Stimulated activated CD4-positive, alpha-beta T cell treated with anti-CD3 and anti-CD28 coated beads, Interleukin-1b, Interleukin-23, amount 100 ng/mL, for 48 hours (primary cell): ENCODE measurements at places on chromosomes 12 and 14.
A peak's percentile ranks its signal among the peaks of the same experiment; 100 is the strongest.

- DNase-seq = no peak
Observed at GRCh38 chr12:25801734-25802133, 156.7 kb upstream of the RASSF8 start.

DNA sequence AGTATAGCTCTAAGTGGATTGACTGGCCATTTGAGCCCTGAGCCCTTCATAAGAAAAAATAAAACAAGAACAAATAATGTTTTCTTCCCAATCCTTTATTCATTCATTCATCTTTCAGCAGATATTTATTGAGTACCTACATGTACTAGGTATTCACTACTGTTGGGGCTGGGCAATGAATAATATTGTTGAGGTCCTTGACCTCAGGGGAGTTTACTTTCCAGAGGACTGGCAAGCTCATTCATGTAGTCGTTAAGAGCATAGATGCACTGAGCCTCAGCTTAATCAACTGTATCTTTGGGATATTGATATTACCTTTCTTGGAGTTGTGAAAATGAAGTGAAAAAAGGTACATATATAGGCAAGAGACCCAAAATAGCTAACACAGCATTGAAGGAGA, 7.6 kb downstream of the CFAP54 start:
- DNase-seq = no peak

DNA sequence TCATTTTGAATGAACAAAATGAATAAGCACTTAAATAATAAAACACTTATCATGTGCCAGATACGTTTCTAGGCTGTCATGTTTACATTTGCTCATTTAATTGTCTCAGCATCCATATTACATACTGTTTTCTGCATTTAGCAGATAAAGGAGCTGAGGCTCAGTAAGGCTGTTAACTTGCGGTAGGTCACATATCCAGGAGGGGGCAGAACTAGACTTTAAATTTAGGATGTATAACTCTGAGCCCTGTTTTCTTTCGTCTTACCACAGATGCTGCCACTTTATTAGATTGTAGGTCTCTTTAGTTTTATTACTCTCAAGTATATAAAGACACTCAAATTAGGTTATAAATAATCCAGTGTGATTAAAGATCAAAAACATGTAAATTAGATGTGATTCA, 17.7 kb downstream of the IRAK4 start:
- DNase-seq = no peak

DNA sequence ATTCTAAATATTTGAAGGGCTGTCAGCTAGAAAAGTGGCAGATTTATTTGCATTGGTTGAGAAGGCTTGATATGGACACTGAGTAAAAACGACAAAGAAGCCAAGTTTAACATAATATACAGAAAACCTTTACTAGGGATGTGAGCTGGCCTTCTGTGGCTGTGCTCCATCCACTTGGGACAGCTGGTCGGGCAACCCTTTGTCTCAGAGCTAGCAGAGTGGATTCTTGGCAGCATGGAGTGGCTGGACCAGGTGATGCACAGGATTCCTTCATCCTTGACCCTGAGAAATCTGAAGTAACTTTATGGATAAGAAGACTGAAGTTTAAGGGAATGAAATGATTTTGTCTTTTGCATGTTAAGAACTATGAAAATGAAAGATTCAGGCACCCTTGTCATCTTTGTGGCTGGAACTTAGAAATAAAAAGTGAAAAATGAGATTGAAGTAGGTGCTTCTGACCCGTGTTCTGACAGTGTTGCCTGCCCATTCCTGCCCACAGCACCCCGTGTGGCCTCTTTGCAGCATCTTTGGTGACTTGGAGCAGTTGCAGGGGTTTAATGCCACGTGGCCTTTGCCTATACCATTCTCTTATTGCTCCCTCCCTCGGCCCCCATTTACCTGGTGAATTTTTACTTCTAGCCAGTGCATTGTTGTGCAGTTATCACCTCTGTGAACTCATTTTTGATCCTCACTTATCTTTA, 32.6 kb downstream of the PELI2 start:
- DNase-seq = peak; percentile 15

DNA sequence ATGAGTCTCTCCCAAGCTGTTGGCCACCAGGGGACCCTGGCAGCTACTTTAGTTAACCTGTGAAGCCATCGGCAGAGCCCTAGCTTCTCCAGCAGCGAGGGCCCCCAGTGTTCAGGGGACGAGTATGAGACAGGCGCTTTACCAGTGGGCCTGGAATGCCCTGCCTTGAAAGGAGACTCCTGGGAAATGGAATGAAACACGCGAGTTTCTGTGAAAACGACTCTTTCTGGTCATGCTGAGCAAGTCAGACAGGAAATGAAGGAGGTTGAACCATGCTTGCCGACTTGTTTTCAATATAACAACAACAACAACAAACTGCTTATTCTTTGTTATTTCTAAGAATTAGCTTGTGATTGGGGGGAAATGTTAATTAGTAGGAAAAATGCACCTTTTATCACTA, 42.9 kb downstream of the SFSWAP start:
- no peak for DNase-seq

DNA sequence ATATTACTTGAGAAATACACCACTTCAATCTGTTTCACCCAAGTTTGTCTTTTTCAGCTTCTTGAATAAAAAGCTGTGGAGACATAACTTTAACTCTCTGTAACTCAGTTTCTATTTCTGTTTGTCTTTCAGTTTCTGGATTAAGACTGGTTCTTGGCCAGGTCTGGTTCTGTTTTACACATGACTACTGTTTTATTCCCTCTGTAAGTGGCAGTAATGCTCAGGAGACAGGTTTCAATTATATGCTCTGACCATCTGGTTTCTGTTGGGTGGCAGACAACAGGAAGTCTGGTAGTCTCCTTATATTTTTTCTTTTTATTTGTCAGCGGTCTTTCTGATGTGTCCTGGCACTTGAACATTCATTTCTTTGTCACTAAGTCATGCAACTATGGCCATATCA, 102.9 kb downstream of the RPS29 start:
- DNase-seq = no peak

- no peak for DNase-seq
Observed at GRCh38 chr14:74535756-74536325, 42.3 kb downstream of the ISCA2 start.

GRCh38 chr14:64174922-64175782, 119.0 kb downstream of the ESR2 start:
- peak; percentile 29 for DNase-seq

GRCh38 chr12:67853204-67853603, 136.0 kb upstream of the IFNG-AS1 start:
- DNase-seq = no peak
